ENCODE measurements at places on chromosomes 16 and 17.

DNA sequence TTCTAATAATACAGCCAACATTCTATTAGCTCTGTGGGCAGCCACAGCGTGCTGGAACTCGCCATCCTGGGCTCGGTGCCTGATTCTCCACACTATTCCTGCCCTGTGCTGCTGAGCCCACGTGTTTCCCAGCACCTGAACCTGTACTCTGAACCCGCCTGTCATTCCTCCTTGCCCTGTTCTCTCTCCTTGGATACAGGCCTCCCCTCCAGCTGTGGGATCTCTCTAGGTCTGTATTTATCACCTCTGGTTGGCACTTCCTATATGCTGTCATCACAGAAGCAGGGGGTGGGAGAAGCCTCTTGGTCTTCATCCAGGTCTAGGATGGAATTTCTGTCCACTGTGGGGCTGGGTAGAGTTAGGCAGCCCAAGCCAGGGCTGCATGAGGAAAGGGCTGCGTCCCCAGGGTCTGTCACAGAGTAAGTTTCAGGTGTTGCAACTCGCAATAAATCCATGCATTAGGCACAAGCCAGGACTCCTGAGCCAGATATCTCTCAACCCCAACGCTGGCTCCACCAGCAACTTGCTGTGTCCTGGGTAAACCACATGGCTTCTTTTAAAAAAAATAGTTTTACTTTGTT lies 56.0 kb downstream of the ABAT start:
- no peak for DNase-seq

DNA sequence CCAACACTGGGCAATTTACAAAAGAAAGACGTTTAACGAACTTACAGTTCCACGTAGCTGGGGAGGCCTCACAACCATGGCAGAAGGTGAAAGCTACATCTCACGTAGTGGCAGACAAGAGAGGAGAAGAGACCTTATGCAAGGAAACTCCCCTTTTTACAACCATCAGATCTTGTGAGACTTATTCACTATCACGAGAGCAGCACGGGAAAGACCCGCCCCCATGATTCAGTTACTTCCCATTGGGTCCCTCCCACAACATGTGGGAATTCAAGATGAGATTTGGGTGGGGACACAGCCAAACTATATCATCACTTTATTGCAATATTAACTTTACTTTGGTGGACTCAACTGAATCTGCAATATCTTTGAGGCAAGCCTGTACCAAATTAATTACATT lies 11.9 kb upstream of the ENGASE start:
- no peak for DNase-seq

DNA sequence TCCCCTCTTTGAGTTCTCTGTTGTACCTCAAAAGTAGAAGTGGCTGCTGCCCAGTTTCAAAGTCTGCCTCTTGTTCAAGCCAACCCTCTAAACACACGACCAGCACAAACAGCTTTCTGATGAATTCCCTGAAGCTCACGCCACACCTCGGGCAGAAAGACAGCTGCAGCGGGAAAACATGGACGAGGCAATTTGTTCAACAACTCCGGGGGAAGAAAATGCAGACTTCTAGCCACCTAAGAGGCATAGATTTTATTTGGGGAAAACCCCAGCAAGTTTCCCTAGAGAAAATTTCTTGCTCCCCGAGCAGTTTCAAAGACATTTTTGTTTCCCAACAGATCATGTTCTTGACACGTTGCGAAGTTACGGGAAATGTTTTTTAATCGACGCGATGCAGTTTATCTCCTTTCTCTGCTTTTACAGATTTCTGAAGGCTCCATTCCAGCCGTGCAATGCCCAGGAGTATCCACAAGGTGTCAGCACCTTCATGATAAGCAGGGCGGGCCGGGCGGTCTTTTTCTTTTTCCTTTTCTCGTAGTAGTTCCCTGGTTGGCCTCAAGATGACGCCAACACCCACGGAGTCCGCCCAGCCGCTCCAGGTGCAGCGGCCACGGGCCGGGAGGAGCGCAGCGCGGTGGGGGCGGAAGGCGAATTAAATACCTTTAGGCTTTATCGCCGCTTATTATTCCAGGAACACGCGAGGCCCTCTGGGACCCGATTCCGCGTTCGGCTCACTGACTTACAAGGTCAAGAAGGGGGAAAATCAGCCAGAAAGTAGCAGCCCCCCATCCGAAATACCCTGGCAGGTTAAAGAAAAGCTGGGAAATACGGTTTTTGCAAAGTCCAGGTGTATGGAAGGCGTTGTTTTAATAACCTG lies 2.9 kb upstream of the FOXC2 start:
- DNase-seq = peak; percentile 87

DNA sequence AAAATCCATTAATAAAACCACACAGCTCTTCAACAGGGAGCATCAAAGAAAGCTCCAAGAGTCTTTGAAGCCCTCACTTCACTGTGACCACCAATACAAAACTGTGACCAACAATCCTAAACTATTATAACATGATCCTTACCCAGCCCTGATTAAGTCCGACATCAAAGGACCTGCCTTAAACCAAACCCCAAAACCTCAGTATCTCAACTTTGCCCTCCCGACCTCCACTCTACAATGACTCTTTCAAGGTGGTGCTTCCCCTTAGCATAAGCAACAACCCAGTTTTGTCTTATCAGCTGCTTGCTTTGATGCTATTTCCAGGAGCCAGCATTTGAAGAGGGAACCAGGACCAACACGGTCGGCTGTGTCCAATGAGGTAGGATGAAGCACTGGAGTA lies 8.5 kb upstream of the PRSS22 start:
- DNase-seq = no peak

DNA sequence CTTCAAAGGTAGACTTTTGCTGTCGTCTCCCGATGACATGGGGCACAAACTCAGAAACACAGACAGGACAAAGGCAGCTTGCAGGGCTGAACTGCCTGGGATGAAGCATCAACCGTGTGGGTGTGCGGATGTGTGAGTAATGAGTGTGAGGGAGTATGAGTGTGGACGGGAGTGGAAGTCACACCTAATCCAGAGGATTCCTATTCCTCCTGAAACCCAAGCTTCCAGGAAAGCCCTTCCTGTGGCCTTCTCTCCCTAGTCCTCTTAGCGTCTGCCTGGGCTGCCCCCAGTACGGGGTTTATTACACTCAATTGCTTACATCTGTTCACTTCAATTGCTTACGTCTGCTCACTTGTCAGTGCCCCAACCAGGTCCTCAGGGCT lies 2.3 kb upstream of the IL4R start:
- peak; percentile 17 for DNase-seq

DNA sequence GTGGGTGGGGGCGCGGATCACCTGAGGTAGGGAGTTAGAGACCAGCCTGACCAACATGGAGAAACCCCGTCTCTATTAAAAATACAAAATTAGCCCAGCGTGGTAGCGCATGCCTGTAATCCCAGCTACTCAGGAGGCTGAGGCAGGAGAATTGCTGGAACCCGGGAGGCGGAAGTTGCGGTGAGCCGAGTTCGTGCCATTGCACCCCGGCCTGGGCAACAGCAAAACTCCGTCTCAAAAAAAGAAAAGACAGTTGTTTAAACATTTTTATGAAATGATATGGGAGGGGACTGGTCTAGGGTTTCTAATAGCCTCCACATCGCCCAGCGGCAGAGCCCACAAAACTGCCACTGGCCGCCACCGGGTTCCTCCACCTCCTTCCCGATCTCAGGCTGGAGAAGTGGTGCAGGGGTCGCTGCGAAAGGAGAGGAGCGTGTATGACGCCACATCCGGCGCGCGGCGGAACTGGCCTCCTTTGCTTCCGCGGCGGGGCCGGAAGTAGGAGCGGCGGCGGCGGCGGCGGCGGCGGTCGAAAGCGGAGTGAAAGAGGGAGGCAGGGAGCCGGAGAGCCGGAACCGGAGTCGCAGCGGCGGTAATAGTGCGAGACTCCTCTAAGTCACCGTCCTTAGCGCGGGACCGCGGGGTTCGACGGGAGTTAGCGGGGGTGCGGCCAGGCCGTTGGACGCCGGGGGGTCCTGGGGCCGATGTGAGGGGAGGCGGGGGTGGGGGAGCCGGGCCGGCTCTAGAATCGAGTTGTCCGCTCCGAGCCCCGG lies at the start of gene PPP4C:
PPP4C (plus strand) TSS at position 492 of the 773 bp plus-strand sequence. CDS start 384 bp downstream, outside the sequence.
- DNase-seq = peak; percentile 94

DNA sequence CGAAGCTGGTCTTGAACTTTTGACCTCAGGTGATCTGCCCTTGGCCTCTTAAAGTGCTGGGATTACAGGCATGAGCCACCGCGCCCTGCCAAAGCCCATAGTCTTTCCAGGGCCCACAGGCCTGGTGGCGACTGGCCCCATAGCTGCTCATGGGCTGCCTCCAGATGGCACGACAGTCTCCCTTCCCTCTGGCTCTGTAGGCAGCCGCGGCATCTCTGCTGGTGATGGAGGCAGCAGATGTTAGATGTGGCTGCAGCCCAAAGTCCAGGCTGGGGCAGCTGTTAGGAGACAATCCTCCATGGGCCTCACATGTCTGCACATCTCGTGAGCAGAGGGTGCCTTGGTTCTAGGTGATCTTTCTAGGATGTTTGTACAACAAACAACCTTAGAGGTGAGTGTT lies 69.7 kb upstream of the DNAJA2 start:
- no peak for DNase-seq

- DNase-seq = no peak
These were observed 141.1 kb downstream of the MRM1 start for GRCh38 chr17:36742267-36743000.

DNA sequence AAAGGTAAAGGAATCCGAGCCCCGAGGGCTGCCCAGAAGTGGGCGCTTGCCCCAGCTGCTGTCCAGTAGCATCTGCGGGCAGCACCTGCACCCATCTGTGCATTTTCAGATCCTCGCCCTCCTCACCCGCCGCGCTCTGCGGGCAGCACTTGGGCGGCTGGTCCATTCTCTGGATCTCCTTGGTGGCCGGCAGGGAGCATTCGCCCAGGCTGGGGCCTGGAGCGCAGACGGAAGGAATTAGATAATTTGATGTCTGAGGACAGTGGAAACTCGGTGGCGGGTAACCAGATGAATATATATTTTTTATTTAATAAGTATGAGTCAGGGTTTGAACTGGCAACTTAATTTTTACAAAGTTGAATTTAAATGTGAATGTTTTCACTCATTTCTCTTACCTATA lies 88.5 kb downstream of the NPIPB11 start:
- DNase-seq = no peak

DNA sequence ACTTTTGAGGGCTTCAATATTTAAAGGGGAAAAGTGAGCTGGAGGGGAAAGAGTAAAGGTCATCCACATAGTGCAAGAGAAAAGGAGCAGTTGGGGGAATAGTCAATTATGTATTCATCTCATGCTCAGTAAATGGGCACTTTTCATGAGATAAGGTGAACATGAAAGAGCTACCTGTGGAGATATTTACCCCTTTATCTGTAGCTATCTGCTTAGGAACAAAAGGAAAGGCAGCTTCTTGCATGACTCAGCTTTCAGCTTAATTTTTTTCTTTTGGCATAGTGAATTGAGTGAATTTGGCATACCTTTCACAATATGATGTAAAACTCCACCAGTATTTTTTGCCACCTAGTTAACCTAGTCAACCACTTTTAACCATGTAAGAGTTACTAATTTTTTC lies 26.4 kb downstream of the CPD start:
- DNase-seq = no peak

DNA sequence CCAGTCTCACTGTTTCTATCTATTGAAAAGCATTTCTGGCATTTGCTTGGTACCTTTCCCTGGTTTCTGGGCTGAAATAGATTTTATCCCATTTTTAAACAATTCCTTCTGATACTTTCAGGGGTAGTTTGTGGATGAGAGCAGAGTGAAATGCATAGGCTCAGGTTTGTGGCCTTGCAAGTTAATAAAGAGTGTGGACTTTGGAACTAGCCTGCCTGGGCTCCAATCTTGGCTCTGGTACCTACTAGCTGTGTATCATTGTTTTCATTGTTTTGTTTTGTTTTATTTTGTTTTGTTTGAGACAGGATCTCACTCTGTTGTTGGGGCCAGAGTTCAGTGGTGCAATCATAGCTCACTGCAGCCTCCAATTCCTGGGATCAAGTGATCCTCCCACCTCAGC lies 175.5 kb downstream of the PRKCB start:
- DNase-seq = no peak
